ENCODE measurements at places on chromosomes 5 and 9.
A peak's percentile ranks its signal among the peaks of the same experiment; 100 is the strongest.

DNA sequence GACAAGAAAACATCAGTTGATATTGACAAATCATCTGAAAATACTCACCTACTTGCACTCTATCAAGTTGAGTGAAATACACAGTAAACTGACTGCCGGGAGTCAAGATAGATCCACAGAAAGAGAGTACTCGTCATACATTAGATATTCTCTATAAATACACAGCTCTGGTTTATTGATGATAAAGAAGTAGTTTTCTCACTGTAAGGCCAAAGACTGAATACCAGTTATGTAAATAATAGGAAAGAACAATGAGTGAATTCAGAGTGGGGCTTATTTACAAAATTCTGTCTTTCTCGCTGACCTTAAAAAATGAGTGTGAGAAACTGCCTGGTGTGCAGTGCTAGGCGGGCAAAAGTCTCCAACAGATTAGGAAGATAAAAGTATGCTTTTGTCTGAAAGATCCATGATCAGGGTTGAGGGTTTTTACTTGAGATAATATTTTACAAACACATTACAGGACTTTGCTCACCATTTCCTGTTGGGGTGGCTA is 341.0 kb downstream of the KCTD16 start:
- DNase-seq = no peak

- peak; percentile 61 for DNase-seq
Measured at GRCh38 chr9:98774746-98775145, 21.6 kb downstream of the ANKS6 start.

- DNase-seq = no peak
Measured at GRCh38 chr5:17239953-17240352, 22.5 kb downstream of the BASP1 start.

DNA sequence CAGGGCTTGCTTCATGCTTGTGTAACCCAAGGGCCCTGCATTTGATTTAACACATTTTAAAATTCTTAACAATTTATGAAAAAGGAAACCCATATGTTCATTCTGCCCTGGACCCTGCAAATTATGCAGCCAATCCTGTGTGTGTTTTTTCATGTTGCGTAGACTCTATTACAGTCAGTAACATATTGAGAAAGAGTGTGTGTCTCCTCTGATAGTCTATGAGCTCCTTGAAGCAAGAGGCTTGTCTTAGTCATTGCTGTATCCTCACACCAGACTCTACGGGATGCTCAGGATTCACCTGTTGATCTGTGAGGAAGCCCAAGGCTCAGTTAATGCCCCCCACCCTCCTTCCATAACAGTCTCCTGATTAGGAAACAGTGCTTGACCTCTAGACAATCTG is 177.3 kb upstream of the DMAC1 start:
- DNase-seq = no peak

DNA sequence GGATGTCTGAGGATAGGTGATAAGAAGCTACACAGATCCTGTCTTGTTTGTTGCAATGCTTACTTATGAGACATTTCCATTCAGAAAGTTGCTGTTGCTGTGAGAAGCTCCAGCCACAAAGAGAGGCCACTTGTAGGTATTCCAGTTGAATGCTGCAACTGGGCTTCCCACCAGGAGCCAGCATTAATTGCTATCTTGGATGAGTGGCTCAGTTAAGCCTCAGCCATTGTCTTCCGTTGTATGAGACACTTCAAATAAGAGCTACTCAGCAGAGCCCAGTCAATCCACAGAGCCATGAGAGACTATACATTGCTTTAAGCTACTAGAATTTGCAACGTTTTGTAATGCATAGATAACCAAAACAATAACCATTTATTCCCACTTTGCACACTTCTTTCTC is 104.3 kb upstream of the ARRDC3 start:
- no peak for DNase-seq
